ENCODE measurements at places on chromosomes 2 and 18.

GRCh38 chr2:205754924-205755321, 72.6 kb downstream of the NRP2 start:
- no peak for DNase-seq

GRCh38 chr2:167052825-167053224, 164.5 kb downstream of the XIRP2 start:
- no peak for DNase-seq

GRCh38 chr2:219748671-219749570, 121.5 kb downstream of the SLC4A3 start:
- no peak for DNase-seq

DNA sequence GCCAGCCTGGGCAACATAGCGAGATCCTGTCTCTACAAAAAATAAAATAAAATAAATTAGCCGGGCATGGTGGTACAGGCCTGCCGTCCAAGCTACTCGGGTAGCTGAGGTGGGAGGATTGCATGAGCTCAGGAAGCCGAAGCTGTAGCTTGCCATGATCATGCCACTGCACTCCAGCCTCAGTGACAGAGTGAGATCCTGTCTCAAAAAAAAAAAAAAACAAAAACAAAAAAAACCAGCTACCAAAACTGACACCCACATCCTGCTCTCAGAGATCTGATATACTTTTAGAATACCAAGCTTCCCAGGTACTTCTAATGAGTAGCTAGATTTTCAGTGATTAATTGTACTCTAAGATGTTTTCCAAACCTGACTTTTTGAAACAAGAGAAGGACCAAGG, 74.0 kb downstream of the TTC27 start:
- DNase-seq: no peak

DNA sequence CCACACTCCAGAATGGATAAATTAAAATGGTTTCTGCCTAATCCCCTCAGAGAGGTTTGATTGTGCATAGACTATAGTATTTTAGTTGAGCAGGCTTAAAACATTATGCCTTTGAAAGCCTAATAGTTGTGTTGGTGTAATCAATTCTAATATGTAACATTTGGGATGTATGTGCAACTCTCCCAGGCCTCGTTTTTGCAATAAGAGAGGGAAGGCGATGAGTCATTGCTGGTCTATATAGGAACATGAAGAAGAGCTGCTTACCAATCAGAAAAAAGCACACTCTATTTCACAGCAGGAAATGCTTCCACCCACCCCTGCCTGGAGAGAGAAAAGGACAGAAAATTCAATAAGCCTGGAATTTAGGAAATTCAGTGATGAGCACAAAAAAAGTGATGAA, 1424.0 kb upstream of the PIK3C3 start:
- DNase-seq: no peak

GRCh38 chr2:222480497-222480896, 56.2 kb downstream of the SGPP2 start:
- no peak for DNase-seq

DNA sequence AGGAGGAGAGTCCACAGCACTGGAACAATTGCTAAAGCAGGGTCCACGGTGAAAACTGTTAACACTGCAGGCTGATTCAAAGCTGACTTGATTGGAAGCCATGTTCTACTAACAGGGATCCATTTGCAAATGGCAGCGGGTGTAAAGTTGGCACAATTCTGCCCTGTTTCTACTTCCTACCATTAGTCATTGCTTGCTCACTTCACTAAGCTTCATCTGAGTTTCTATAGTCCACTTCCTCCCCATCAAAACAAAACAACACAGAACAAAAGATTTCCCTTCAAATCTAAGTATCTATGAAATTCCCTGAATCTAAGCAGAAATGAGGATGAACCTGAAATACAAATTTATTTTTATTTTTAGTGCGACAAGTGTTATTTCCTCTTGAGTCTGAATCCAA, 187.4 kb upstream of the SOX11 start:
- DNase-seq: no peak

- no peak for DNase-seq
These were observed 1241.1 kb upstream of the LRRTM1 start for GRCh38 chr2:81545626-81546025.

DNA sequence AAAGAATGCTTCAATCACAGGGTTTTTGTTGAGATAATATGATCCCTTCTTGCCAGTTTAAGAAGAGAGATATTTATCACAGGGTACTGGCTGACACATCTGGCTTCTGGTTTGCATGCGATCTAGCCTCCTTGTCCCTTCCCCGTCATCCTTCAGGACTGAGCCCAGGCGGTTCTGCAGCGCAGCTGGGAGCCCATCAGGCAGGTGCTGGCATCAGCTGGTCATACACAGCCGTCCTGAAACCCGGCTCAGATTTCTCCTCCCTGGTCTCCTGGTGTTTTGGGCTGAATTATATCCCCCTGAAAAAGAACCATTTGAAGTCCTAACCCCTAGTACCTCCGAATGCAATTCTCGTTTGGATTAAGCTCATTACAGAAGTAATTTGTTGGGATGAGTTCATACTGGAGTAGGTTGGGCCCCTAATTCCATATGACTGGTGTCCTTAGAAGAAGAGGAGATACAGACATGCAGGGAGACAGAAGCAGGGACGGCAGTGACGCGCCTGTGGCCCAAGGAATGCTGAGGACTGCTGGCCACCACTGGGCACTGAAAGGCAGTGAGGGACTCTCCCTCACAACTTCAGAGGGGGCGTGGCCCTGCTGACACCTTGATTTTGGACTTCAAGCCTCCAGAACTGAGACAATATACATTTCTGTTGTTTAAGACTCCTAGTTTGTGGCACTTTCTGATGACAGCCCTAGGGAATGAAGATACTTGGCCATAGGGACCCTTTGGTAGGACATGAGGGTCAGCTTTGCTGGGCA, 83.9 kb upstream of the ODC1 start:
- DNase-seq: peak; percentile 76

- DNase-seq: no peak
These were observed 82.0 kb downstream of the APOB start for GRCh38 chr2:20961858-20962257.

DNA sequence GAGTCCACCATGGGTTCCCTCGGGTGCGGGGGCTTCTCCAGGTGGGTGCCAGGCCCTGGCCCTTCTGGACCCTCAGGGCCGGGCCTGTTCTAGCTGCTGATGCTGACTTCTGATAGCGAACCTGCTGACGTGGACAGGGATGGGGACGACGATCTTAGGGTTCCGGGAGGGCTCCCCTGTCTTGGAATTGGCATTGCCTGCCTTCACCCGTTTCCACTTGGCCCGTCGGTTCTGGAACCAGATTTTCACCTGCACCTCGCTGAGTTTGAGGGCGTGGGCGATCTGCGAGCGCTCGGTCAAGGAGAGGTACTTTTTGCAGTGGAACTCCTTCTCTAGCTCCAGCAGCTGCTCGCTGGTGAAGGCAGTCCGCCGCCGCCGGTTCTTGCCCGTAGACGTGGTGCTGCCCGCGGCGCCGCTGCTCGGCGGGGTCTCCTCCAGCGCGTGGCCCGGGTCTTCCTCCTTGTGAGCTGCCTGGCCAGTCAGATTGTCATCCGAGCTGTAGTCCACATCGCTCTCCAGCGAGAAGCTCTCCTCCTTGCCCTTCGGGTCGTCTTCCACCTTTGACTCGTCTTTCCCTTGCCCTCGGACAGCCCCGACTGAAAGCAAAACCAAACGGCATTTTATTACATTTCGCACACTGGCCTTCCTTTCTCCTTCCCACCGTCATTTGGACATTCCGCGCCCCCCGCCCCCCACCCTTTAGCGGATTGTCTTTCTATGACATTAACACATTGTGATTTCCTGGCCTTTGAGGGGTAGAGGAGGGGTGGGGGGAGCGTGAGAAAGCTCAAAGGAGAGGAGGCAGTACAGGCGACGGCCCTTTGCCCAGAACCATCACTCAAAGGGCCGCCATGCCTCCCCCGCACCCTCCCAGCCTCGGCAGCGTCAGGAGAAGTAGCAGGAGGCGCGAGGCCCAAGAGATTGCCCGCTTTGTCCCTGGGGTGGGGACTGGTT, 2.1 kb downstream of the GBX2 start:
- no peak for DNase-seq

DNA sequence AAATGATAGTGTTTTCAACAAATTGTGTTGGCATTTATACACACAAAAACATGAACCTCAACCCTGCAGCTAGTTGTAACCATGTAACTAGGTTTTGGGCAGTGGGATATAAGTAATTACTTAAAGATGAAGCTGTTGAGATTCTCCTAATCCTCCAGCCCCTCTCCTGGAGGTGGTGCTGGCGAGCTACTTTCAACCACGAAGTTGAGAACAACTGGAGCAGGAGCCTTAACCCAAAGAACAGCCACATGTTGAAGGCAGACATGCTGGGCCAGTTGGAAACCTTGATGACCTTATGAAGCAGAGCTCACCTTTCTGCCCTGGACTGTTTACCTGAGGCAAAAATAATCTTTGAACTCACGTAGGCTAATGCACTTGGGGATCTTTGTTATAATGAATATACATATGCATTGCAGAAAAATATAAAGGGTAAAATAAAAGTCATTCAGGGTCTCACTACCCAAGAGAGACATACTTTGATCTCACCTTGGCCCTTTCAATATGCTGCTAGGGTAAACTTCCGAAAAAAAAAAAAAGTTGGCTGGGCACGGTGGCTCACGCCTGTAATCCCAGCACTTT, 89.6 kb upstream of the NPAS2 start:
- DNase-seq: peak; percentile 13

DNA sequence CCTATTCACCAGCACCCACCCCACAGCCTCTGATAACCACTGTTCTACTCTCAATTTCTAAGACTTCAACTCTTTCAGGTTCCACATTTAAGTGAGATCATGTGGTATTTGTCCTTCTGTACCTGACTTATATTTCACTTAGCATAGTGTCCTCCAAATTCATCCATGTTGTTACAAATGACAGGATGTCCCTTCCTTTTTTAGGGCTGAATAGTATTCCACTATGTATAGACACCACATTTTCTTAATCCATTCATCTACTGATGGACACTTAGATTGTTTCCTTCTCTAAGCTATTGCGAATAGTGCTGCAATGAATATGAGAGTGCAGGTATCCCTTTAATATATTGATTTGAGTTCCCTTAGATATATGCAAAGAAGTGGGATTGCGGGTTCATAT, 100.1 kb downstream of the EVA1A start:
- no peak for DNase-seq

GRCh38 chr18:28767727-28768211, 590.8 kb upstream of the CDH2 start:
- DNase-seq: no peak

DNA sequence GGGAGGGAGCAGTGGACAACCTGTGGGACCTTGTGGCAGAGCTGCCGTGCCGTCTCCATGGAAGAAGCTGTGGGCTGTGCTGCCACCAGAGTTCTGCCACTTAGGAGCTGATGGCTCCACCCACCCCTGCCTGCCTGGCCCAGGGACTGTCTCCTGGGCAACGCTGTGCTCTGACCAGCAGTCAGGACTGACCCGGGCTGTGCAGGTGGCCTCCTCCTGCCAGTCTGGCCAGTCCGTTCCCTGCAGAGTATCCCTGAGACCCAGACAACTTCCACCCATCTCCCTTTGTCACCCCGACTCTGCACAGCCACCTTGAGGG, 12.8 kb downstream of the ASIC4 start:
- DNase-seq: peak; percentile 22

DNA sequence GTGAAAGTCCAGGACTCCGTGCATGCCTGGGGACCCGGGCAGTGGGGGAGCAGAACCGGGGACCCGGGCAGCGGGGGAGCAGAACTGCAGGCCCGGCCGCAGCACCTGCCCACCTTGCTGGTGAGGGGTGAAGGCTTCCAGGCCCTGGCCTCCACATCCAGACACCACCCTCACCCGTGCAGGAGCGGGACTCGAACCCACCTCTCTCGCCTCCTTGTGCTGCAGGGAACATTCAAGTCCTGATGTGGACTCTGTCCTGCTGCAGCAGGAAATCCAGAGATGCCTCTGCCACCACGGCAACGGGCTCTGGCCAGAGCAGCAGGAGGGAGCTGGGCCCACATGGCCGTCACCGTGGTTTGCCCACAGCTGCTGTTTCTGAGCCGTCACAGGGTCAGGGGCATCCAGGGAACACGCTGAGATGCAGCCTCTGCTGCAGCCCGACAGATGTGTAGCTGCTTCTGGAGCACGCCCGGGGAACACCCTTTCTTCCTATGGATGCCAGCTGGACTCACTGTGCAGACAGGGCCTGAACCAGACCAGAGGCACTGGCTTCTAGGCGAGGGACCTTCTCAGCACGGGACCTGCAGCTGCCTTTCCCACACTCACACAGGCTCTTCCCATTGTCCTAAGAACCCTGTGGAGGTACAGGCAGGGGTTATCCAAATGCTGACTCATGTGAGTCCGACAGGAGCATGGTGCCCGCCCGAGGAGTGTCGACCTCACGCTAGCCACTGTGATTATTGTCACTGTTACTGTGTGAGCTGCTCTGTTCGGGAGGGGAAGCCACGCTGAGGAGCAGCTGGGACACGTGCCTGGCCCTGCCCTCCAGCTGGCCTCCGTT, 89.2 kb upstream of the CTDP1 start:
- no peak for DNase-seq

DNA sequence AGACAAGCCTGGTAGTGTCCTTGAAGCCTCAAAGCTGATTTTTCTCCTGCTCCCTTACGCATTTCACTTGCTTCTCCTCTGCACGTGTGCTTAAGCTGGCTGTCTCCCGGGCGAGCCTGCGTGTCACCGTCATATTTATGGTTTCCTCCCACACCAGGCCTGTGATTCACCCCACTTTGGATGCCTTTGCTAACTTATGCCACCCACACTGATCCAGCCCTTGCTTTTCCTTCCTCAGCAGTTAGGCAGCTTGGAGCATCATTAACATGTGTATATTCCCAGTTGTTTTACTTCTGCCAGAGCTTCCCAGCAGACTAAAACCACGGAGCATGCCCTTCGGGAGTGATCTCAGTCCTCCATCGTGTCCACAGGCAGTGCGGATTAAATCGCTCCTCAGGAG, 2.2 kb downstream of the ST3GAL5 start:
- no peak for DNase-seq

DNA sequence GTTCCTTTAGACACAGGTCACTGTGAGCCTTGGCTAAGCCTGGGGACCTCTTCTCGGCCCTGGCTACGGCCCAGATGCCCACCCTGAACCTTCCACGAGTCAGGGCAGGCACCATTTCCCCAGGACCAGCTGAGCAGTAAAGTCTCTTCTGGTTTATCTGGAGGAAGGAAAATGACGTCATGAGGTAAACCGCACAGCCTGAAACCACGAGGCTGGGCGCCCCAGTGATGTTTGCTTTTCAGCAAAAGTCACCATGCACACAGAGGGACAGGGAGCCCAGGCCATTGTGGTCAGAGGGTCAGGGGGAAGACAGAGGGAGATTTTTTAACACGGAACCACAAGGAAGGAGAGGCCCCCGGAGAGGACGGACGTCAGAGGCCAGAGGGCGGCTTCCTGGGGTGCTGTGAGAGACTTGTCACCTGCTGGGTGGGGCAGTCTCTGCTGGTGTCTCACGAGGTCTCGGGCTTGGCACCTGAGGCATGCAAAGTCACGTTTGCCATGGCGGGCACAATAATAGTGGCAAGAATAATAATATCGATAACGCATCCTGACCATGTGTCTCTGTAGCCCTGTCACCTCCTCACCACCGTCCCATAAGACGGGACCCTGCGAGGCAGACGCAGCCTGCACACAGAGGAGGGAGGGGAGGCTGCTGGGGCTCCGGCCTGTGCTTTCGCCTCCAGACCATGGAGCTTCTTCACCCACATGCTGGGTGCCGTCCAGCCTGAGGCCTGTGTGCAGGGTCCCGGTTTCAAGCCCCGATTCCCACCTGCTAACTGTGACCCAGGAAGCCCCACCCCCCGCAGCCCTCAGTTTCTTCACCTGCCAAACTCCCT, 33.2 kb upstream of the FOSL2 start:
- DNase-seq: peak; percentile 17

- no peak for DNase-seq
These were observed 133.5 kb downstream of the TMEM182 start for GRCh38 chr2:102895376-102895775.
